ENCODE measurements at places on chromosomes 2 and 18. TPM values are rescaled to one million over a fixed set of nuclear protein-coding genes. Genes with fewer than 3 reads are reported as not detected.
A peak's percentile ranks its signal among the peaks of the same experiment; 100 is the strongest.

GRCh38 chr2:66571918-66572317 lies 137.0 kb downstream of the MEIS1 start:
- peaks cover 7% of the 10 kb centered on the region for H3K4me1 ChIP-seq
- DNase-seq: no peak
- H3K27me3 ChIP-seq: peaks cover 13% of the 10 kb centered on the region
- H3K36me3 ChIP-seq: no peaks in the 10 kb centered on the region
- no peak overlapping the region for H3K27ac ChIP-seq
- H3K4me3 ChIP-seq: no peak overlapping the region

DNA sequence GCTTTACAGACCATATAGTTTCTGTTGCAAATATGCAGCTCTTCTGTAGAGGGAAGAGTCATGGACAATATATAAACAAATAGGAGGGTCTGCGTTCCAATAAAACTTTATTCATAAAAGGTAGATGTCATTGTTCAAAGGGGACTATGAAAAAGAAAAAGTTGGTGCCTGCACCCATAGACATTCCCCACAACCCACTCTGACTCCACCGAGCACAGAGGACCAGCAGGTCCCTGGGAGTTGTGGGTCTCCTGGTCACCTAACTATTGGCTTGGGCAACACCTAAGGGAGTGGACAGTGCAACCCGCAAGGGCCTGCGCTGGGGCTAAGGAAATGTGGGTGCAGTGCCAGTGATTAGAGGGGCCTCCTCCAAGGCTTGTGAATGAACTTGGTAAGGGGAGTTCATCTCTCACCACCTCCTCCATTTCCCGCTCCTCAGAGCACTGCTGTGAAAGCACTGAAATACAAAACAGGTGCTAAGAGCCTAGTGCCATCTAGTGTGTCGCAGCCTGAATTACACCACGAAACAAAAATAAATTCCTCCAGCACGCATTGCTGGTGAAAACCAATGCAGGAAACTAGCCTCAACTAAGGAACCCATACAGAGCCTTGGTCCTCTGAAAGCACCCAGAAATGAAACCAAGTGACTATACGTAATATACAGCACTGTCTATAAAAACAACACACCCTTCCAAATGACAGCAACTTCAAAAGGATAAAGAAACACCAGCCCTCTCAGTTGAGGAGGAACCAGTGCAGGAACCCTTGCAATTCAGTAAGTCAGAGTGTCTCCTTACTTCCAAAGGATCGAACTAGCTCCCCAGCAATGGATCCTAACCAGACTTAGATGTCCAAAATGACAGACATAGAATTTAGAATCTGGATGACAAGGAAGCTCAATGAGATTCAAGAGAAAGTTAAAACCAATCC lies 166.6 kb downstream of the RNF144A start:
- no peak overlapping the region for H3K4me3 ChIP-seq
- no peak overlapping the region for H3K27ac ChIP-seq
- H3K27me3 ChIP-seq: peaks cover 14% of the 10 kb centered on the region
- peaks cover 9% of the 10 kb centered on the region for H3K36me3 ChIP-seq
- H3K4me1 ChIP-seq: no peaks in the 10 kb centered on the region

GRCh38 chr2:227228061-227228667 lies 63.7 kb downstream of the COL4A3 start:
- H3K4me1 ChIP-seq: no peaks in the 10 kb centered on the region
- H3K27me3 ChIP-seq: peaks cover 13% of the 10 kb centered on the region
- no peaks in the 10 kb centered on the region for H3K36me3 ChIP-seq
- H3K4me3 ChIP-seq: no peak overlapping the region
- H3K27ac ChIP-seq: no peak overlapping the region
- no peak for DNase-seq

DNA sequence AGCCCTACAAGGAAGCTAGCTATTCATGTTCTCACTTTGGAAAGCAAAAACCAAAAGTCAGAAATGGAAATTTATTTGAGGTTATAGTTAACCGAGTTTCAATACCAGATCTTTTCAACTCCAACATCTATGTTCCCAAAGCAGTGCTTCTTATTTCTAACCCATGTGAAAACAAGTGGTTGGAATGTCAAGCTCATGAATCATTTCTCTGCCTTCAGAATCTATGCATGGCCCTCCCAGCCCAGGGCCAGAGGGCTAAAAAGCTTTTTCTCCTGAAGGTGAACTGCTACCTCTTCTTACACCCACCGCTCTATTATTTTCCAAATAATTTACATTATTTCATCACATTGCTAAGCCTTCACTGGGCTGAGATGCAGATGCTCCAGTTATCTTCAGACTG lies 158.4 kb downstream of the SP3 start:
- H3K27me3 ChIP-seq: peaks cover 16% of the 10 kb centered on the region
- no peak for DNase-seq
- no peaks in the 10 kb centered on the region for H3K36me3 ChIP-seq
- no peaks in the 10 kb centered on the region for H3K4me1 ChIP-seq
- no peak overlapping the region for H3K4me3 ChIP-seq

SLC11A1 gene
- total RNA-seq: not detected

GLB1L gene
- 3.6 TPM for total RNA-seq

DNA sequence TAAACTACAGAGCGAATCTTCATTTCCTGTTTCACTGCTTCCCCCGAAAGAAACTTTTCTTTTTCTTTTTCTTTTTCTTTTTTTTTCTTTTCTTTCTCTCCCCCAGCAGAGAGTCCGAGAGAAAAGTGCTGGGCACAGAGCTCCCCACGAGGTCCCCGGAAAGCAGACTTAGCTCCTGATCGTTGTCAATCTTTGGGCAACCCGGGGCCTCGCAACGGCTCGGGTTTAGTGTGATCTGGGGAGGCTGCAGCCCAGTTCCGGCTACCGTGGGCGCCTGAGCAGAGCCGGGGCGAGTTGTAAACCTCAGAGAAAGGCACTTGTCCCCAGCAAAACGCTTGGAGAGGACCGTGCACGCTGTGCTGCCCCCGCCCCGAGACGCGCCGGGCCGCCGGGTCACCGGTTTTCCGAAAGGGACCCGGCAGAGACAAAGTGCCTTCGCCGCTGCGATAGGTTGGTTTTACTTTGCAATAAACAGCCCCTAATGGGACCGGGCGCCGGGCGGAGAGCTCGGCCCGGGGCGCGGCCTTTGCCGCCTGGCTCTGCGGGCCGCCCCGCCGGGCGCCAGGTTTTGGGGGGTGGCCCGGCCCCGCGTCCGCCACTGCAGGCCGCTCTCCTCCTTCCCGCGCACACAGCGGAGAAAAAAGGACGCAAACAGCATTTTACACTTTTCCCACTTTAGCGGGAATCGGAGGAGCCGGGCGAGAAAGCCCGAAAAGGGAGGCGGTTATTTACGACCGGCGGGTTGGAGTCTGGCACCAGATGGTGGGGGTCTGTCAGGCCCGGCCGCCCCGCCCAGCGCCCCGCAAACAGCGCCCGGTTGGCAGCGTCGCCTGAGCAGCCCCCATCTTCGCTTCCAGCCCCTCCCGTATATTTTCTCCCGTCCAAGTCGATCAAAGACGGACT lies 136.0 kb downstream of the INSIG2 start:
- H3K27ac ChIP-seq: peak overlapping the region; percentile 85
- no peaks in the 10 kb centered on the region for H3K36me3 ChIP-seq
- peak overlapping the region; percentile 91 for H3K4me3 ChIP-seq

DNA sequence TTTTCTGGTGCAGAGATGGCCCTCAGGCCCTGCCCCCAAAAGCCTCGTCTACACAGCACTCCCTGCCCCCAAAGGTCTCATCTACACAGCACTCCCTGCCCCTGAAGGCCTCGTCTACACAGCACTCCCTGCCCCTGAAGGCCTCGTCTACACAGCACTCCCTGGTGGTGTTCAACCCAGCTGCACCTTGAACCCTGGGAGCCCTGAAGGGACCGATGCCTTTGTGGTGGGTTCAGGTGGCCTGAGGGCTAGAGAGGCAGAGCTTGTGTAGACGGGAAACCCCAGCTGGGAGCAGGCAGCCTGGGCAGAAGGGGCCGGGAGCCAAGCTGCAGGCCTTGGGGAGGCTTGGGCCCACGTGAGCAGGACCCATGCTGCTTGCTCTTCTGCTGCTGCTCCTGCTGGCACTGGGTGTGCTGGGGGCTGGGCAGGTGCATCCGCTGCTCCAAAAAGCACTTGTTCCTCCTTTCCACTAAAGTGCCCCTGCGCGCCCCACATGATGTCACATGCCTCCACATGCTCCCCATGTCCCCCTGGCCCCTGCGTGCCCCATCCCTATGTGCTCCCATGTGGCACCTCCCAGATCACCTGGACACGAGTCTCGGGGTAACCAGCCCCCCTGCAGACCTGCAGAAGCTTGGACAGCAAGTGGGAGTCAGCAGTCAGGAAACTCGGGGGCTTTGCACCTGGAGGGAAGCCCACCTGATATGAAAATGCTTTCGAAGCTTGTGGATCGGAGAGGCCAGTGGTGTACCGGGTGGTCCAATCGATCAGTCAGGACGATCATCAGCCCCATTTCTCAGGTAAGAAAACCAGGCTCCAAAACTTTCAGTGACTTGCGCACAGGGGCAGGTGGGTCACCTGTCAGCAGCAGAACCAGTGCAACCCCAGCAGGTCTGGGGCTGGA lies 94.9 kb upstream of the CTDP1 start:
- no peaks in the 10 kb centered on the region for H3K27me3 ChIP-seq
- peak; percentile 31 for DNase-seq
- H3K36me3 ChIP-seq: no peaks in the 10 kb centered on the region
- no peak overlapping the region for H3K4me3 ChIP-seq
- H3K4me1 ChIP-seq: no peaks in the 10 kb centered on the region

GRCh38 chr2:165163761-165164160 lies 40.1 kb downstream of the SCN3A start:
- no peak overlapping the region for H3K4me3 ChIP-seq
- H3K36me3 ChIP-seq: no peaks in the 10 kb centered on the region
- H3K4me1 ChIP-seq: no peaks in the 10 kb centered on the region
- H3K27ac ChIP-seq: no peak overlapping the region
- H3K27me3 ChIP-seq: no peaks in the 10 kb centered on the region
- no peak for DNase-seq

GRCh38 chr18:63365876-63366212 lies 1.2 kb downstream of the KDSR start:
- DNase-seq: no peak
- peaks cover 11% of the 10 kb centered on the region for H3K36me3 ChIP-seq
- H3K4me1 ChIP-seq: peaks cover 39% of the 10 kb centered on the region
- H3K4me3 ChIP-seq: peak overlapping the region; percentile 93
- H3K27ac ChIP-seq: peak overlapping the region; percentile 62

DNA sequence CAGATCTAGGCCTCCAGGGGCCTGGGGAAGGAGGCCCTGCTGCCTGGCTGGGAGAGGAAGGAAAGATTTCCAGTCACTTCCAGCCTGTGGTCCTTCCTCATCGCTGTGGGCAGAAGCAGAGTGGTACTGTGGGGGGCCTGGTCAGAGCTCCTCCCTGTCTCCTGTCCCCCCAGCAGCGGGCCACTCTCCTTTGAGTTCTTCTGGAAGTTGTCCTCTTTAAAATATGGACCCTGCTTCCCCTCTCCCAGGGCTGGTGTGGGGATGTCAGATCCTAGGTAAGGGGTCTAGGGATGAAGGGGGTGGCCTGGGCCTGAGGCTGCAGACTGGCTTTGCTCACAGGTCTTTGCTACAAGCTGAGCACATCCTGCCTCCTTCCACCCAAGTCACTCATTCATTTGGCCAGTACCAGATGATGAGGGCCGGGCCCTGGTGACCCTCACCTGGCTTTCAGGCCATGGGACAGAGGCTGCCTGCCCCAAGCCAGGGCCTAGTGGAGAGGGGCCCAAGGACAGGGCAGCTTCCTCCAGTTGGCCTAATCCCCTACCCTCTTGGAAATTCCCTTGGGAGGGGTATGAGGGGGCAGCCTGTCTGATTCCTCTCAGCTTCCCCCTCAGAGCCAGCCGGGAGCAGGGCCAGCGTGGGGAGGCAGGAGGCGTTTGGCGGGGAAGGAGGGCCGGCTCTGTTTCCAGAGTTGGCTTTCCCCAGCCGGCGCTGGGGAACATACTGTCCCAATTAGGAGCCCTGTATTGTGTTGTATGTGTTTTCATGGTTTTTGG lies 231.9 kb downstream of the DYSF start:
- DNase-seq: peak; percentile 54
- H3K4me1 ChIP-seq: peaks cover 4% of the 10 kb centered on the region
- no peaks in the 10 kb centered on the region for H3K36me3 ChIP-seq

EPB41L5 gene
- 4.2 TPM for total RNA-seq

All from natural killer cell treated with Interleukin-12 subunit alpha and Interleukin-12 subunit beta and Interleukin-15 and Interleukin-18, amount 100 ng/mL, for 72 hours (primary cell).